ENCODE measurements at places on chromosomes 4 and X. TPM values are rescaled to one million over a fixed set of nuclear protein-coding genes. Genes with fewer than 3 reads are reported as not detected.

Gene PLAC8
- not detected for total RNA-seq

Gene CYBB
- 0.12 TPM for total RNA-seq

Gene PITX2
- 22.5 TPM for total RNA-seq

Gene TGIF2LX
- total RNA-seq: not detected

Gene OTUD6A
- not detected for total RNA-seq

Gene PCYT1B
- 1.1 TPM for total RNA-seq

Gene SPATA18
- 2.9 TPM for total RNA-seq

Gene ZCCHC13
- total RNA-seq: not detected
